ENCODE measurements at places on chromosomes 5 and 9.

- DNase-seq: no peak
Measured at GRCh38 chr9:115691693-115692092, 461.9 kb upstream of the PAPPA start.

DNA sequence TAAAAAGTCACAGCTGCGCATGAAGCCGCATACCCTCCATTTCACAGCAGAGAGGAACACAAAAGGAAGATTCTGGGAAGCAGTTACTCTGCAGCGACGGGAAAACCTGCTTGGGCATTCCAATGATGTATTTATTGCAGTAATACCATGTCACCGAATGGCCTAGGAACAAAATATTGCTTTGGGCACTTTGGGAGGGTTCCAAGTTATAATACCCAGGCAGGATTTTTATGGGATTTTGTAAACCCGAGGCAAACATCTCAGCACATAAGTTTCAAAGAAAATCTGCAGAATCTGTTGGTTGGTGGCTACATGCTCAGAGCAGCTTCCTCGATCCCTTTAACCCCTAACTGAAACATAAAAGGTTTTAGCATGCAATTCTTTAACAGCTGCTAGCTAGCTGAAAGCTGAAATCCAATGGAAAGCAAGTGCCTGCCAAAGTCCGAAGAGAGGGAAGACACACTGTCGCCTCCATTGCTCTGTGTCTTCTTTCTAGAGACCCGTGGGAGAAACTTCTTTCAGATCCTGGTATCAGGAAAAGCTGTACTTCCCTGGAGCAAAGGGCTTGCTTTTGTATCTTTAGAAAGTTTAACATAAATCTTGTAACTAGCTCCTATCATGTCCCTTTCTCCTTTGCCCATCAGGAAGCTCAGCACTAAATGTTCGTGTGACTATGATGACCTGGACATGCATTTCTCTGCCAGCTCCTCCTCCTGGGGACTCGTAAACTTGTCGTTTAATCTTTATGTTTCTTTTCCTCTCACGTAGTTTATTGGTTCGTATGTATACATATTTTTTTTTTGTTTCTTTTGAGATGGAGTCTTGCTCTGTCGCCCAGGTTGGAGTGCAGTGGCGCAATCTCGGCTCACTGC lies 195.0 kb downstream of the MAPKAP1 start:
- DNase-seq: no peak

DNA sequence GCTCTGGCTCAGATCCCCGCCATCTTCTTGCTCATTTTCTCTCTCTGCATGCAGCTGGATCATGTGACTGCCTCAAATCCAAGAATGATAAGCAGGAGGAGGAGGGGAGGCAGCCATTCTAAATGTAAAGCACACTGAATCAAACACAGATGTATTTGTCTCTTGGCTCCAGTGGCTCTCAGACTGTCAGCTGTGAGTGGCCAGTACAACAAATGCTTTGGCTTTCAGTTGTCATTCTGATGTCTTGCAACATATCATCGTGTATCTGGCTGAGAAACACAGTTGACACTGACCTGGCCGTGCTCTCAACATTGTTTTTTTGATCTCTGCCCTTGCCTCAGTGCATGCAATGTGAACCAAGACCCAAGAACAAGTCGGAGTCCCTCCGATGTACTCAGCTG lies 233.1 kb downstream of the ADAMTSL1 start:
- DNase-seq: no peak

GRCh38 chr5:176608937-176609723 lies 826 bp downstream of the GPRIN1 start:
- no peak for DNase-seq

- no peak for DNase-seq
Measured at GRCh38 chr5:169429044-169429443, 128.1 kb upstream of the SLIT3 start.

DNA sequence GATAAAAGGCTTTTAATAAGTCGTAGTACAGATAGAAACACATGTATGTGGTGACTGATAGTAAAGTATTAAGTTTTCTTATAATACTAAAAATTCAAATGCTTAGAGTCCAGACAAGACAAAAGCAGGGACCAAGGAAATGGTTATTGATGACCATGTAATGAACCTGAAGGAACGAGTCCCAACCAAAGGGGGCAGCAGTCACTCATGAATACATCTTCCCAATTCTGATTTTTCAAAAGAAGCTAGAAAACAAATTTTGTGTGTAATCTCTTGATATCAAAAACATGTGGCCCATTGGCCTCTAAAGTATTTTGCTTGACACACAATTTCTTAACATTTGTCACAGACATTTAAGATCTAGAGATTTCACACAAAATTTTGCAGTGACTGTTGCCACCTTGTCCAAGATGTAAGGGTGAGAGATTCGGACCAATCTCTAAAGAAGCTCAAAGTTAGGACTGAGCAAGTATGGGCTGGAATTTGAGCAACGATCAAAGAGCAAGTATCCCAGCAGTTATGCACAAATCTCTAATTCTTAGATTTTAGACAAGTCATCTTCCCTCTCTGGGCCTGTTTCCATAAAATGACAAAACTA lies 66.8 kb downstream of the ARL15 start:
- no peak for DNase-seq

GRCh38 chr5:139141446-139142204 lies 56.5 kb downstream of the SIL1 start:
- DNase-seq: no peak

GRCh38 chr9:116767219-116767618 lies 80.1 kb downstream of the TRIM32 start:
- DNase-seq: no peak

- DNase-seq: no peak
Measured at GRCh38 chr9:95316794-95317118, 753 bp downstream of the FANCC start.

GRCh38 chr5:140823475-140823874 lies 2.1 kb downstream of the PCDHA5 start:
- no peak for DNase-seq

GRCh38 chr5:96006291-96006690 lies 44.6 kb upstream of the ELL2 start:
- DNase-seq: no peak

GRCh38 chr5:167770461-167770860 lies 521.0 kb upstream of the WWC1 start:
- no peak for DNase-seq

- DNase-seq: no peak
Measured at GRCh38 chr9:94150279-94150828, 66.1 kb downstream of the PTPDC1 start.

DNA sequence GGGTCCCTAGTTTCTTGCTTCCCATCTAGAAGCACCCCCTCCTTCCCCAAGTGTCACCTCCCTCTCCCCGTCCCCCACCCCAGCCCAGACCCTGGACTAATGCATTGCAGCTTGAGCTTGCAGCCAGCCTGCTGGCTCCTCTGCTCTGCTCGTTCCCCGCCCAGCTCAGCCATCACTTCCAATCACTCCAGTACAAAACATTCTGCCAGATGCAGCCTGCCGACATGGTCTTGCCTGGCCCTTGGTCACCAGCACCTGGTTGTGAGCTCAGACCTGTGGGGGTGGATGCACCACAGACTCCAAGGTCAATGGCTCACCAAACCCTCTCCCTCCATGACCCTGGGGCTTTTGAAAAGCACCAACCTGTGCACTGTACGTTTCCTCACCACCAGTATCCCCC lies 172.9 kb upstream of the SMIM23 start:
- no peak for DNase-seq

GRCh38 chr9:130995086-130996011 lies 13.6 kb upstream of the LAMC3 start:
- DNase-seq: no peak

GRCh38 chr5:84260140-84260539 lies 124.5 kb downstream of the EDIL3 start:
- no peak for DNase-seq

DNA sequence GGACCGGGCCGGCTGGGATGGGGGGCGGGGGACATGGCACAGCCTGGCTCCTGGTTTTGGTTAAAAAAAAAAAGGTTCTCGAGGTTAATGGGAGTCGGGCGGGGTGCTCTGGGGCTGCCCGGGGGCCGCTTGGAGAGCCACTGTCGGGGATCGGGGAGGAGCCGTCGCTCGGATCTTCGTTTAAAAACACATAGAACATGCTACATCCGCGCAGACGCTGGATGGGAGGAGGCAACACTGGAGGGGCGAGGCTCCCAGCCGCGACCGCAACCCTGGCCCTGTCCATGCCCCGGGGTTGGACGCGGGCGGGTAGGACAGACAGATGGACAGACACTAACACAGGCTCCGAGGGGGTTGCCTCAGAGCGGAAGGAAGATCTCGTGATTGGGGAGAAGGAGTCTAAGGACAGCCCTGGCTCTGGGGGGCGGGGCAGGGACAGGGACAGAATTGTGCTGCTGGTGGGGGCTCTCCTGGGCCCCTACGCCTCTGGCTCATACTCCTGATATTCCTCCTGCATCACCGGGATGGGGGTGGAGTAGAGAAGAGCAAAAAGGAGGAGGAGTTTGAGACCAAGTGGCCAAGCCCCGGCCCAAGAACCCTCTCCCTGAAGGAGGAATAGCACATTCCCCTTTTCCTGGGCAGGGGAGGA lies 9.9 kb downstream of the SNCB start:
- DNase-seq: no peak

- no peak for DNase-seq
Measured at GRCh38 chr9:21856301-21857094, 54.1 kb downstream of the MTAP start.

DNA sequence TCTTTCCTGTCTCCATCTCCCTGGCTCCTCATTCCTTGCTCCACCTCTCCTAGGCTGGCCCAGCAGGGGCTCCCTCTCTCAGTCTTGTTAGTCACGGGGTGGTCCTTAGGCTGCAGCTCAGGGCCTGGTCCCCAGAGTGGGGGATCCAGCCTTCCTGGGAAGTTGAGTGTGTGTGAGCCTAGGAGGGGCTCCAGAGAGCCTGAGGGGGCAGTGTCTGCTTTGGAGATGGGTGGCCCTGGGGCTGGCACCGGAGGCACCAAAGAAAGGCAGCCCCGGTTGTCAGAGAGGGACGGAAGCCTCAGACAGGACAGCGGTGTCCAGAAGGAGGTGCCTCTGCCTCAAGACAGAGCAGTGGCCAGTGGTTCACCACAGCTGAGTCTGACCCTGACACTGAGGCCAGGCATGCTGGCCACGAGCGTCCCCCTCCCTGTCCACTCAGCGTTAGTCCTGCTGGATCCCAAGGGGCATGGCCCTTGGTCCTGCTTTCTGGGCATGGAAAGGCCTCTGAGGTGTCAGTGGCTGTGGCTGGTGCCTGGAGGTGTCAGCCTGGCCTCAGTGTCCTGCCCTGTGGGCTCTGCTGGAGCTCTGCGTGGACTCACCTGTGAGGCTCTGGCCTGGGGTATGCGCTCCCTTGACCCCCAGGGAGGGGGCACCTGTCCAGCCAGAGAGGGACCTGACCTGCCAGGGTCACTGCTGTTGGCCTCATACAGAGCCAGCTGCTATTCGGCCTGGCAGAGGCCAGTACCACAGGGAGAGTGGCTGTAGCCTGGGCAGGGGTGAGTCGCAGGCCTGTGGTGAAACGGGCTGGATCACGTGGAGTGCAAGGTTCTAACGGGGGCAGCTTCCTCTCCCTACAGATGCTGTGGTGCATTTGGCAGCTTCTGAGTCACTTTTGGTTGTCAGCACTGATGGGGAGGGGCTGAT lies 130.6 kb downstream of the CACNA1B start:
- DNase-seq: no peak

GRCh38 chr5:176579323-176579722 lies 30.2 kb downstream of the CDHR2 start:
- no peak for DNase-seq

- no peak for DNase-seq
Measured at GRCh38 chr5:59542306-59542705, 351.2 kb downstream of the PDE4D start.

GRCh38 chr5:54537725-54538124 lies 20.2 kb downstream of the SNX18 start:
- no peak for DNase-seq

- no peak for DNase-seq
Measured at GRCh38 chr9:72749276-72749675, 203.6 kb downstream of the ALDH1A1 start.

DNA sequence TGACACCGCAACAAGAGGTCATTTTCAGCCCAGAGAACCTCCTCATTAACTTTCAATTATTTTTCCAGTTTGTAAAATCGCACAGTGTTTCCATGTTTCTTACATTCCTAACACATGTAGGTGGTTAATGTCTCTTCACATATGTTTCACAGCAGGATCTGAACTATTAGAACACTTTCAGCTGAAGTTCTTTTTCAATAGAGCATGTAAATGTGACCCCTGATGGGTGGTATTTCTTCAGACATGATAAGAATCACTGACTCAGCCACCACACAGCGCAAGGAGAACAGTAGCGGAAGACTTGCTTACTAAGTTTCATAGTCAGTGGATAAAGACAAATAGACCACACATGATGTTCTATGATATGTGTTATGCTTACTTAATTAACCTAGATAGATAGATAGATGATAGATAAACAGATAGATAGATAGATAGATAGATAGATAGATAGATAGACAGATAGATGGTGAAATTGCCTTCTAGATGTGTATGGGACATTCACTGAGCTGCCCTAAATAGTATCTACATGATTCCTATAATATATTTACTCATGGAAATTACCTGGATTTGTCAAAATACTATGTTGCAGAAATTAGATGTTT lies 1992.1 kb upstream of the NUDT12 start:
- no peak for DNase-seq

- DNase-seq: no peak
Measured at GRCh38 chr5:50744776-50745175, 78.3 kb downstream of the PARP8 start.

GRCh38 chr9:123834889-123835562 lies 94.9 kb downstream of the DENND1A start:
- no peak for DNase-seq

- no peak for DNase-seq
Measured at GRCh38 chr5:131774652-131775367, 22.0 kb downstream of the FNIP1 start.

DNA sequence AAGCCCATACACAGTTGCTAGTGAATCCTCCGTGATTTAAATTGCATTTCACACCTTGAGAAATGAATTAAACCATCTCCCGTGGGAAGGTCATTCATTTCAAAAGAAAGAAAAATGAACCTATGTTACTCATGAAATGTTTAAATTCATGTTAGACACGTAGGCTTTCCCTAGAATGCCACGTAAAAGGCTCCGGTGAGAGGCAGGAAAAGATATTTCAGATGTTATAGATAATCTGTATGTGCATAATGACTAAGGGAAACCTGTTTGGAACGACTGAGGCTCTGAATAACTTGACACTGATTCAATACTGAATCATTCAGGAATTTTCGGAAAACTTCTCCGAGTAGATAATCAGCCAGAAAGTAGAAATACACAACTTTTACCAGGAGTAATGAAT lies 134.3 kb upstream of the ICE1 start:
- no peak for DNase-seq

DNA sequence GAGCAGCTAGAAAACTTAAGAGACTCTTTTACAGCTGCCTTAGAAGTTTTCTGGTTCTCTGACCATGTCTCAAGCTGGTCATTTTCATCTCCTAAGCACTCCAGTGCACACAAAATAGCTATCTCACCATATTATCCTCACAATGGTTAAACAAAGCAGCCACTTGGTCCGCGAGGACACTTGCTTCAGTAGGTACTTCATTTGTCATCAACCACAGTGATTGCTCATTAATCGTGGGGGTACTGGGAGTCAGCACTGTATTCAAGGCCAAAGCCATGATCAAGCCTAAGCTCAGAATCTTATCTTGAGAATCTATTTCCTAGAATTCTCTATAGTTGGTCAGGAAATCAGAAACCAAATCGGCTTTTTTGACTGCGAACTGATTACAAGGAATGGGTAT lies 2.9 kb downstream of the ARL14EPL start:
- no peak for DNase-seq
